NCI-H460 (cell line): ENCODE measurements at places on chromosomes 3 and 15.

- DNase-seq: no peak
These were observed 42.1 kb downstream of the SAXO2 start for GRCh38 chr15:82304778-82305090.

DNA sequence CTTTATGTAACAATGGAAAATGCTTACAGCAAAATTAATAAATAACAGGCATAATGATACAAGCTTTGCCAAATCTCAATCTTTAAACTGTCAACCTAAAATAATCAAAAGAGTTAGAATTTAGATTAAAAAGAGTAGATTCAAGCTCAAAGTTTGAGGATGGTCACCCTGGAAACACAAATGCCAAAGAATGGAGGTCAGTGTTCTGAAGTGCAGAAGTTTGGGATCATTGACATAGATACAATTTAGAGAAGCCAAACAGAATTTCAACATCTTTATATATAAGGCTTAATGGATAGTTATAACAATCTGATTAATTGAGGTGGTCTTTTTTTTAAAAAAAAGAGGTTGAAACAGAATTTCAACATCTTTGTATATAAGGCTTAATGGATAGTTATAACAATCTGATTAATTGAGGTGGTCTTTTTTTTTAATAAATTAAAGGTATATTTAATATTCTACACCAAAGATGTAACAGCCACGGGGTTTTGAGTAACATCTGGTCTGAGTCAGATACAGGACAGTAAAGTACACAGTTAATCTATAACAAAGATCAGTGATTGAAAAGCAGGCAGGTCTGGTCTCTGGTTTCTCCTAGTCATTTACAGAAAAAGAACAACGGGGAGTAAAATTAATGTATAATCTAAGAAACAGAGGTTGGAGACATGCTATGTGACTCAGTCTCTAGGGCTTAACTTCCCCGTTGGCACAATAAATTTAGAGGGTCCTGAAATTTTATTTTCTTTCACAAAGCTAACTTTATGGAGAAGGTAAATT is 490.7 kb downstream of the GBE1 start:
- DNase-seq: no peak

- no peak for DNase-seq
These were observed 172.3 kb upstream of the UBE2E1 start for GRCh38 chr3:23633261-23633960.

DNA sequence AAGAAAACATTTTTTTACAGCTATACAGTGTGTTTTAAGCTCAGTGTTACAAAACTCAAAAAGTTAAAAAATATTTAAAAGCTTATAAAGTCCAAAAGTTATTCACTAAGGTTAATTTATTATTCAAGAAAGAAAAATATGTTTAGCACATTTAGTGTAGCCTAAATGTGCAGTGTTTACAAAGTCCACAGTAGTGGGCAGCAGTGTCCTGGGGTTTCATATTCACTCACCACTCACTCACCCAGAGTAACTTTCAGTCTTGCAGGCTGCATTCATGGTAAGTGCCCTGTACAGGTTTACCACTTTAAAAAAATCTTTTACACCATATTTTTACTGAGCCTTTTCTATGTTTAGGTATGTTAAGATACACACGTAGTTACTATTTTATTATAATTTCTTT is 300.2 kb upstream of the TRIM42 start:
- DNase-seq: no peak

DNA sequence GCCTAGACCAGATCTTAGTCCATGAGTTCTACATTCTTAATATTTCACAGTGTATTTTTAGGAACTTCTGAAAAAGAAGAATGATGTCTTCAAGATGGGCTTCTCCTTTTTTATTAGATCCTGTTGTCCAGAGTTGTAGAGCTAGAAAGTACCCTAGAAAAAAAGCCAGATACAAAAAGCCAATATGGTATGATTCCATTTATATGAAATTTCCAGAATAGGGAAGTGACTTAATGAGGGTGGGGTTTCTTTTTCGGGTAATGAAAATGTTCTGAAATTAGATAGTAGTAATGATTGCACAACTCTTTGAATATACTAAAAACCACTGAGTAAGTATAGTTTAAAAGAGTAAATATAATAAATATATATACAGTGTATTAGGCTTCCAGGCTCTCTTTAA is 116.9 kb downstream of the NFKBIZ start:
- no peak for DNase-seq

DNA sequence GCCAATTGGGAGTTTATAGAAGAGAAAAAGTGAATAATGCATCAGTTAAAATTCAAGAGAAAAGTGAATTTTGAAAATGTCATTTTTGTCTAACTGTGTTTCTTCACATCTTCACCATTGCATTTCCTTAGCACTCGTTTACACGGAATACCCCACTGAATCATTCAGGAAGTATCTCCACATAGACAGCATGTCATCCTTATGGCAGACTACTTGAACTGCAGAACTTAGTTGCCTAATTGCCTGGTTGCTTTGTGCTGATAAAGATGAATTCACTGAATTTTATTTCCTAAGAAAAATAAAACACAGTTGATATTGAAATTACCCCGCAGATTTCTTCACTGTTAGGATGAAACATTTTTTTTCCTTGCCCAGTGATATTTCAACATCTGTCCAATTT is 627.1 kb downstream of the ROBO1 start:
- no peak for DNase-seq

- no peak for DNase-seq
These were observed 46.5 kb downstream of the ADPGK start for GRCh38 chr15:72737061-72737460.

DNA sequence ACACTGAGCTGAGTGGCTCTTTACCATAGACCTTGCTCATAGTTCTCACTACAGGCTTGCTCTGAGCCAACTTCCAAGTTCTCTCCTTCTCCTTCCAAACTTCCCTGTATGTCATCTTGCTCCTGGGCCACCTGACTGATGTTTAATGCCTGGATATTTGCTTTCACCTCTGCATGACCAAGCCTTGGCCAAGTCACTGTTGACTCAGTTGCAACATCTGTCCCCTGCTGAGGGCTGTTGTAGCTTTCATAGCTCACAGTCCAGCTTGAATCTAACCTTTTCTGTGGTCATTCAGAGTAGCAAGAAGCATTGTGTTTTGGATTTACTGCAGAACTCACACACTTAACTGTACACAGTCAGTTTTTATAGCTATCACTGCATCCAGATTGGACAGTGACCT is 171.8 kb upstream of the ROPN1 start:
- DNase-seq: no peak

DNA sequence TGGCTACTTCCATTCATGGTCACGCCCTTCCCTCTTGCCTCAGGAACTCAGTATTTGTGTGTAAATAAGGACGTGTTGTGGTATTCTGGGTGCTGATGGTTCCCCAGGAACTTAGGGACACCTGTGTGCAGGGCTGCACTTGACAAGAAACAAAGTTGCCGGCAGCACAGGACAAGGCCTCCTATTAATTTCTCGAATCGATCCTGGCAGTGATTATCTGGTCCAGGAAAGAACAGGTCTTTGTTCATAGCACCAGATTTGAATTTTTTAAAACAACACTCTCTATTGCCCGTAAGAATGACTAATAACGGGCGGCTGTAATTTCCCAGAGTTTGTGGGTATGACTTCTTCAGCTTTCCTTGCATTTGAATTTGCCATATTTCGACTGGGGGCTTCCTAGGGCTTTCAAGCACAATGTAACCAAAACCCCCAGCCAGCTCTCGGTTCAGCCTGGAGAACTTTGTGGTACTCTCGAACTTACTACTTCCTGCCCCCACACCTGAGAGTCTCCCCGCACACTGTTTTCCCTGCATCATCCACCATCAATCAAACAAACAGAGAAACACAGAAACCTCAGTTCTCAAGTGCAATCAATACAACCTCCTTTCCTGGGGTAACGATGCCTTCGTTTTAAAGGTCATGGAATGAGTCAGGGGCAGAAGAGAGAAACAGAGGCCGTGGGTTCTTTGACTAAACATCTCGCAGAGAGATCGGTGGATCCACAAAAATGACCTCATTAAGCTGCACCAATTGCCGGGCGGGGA is 241.7 kb upstream of the ICE2 start:
- DNase-seq: no peak

GRCh38 chr3:49591615-49592014 is 37.3 kb downstream of the BSN start:
- no peak for DNase-seq

DNA sequence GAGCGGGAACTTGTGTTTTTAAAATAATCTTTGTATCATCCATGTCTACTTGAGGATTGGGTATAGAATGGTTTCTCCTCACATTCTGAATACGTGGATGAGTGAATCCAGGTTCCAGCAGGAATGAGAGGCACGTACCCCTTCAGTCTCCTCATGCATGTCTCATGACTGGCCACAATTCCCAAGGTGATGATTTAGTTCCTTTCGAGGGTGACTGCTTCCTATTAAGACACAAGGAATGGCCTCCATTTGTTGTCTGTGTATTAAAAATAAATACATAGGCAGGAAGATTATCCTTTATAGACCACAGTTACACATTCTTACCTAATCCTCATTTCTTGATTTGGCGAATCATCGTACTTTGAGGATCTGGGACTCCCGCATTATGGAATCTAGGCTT is 217.0 kb upstream of the LRIG1 start:
- no peak for DNase-seq

GRCh38 chr3:65714134-65714533 is 324.6 kb downstream of the MAGI1 start:
- DNase-seq: no peak
